Fibroblast of lung (primary cell): ENCODE measurements at places on chromosomes 13 and 19. TPM values are rescaled to one million over a fixed set of nuclear protein-coding genes. Genes with fewer than 3 reads are reported as not detected.

ZNF570 gene
- total RNA-seq = 11.7 and 13.4 TPM in 2 replicates

ZNF507 gene
- 11.3 and 12.1 TPM in 2 replicates for total RNA-seq

KIR2DL4 gene
- total RNA-seq = not detected in 2 replicates

ZNF667 gene
- total RNA-seq = 6.4 and 6.6 TPM in 2 replicates

GFY gene
- total RNA-seq = not detected in 2 replicates

ALKBH7 gene
- 26.5 and 28.9 TPM in 2 replicates for total RNA-seq

PABPC3 gene
- 0.17 and 0.26 TPM in 2 replicates for total RNA-seq

ADGRE3 gene
- not detected in 2 replicates for total RNA-seq

HPN gene
- total RNA-seq = 0.33 and 0.51 TPM in 2 replicates

GRCh38 chr19:49132974-49133609 is 13.7 kb downstream of the PPFIA3 start:
- no peak for DNase-seq

DNA sequence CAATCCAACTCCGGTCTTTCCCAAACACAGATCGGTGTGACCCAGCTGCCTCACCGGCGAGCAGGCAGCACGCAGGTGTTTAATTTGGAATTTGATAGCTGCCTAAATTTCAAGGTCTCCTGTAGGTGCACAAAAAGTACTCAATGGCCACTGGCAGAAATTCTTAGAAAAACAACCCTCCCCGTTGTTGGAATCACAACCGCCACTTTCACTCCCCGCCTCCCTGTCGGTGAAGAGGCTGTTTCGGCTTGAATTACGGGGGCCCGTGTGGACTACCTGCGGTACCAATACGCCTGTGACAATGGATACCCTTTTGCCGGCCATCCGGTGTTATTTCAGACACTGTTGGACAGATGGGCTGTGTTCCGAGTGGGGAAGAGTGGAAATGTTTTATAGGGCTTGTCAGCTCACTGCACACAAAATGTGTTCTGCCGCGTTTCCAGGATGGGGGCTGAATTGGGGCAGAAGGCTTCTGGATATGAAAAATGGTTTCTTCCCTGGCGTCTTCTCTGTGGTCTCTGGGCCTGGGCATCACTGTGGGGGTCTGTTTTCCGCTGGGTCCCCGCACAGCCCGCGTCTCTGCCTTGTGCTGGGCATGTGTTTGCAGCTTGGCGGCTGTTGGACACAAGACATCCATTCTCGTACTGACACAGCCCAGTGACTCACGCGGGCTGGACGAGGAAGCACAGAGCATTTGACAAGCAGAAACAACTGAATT is 45.4 kb downstream of the ZIC5 start:
- peak; percentile 34 for DNase-seq

DNA sequence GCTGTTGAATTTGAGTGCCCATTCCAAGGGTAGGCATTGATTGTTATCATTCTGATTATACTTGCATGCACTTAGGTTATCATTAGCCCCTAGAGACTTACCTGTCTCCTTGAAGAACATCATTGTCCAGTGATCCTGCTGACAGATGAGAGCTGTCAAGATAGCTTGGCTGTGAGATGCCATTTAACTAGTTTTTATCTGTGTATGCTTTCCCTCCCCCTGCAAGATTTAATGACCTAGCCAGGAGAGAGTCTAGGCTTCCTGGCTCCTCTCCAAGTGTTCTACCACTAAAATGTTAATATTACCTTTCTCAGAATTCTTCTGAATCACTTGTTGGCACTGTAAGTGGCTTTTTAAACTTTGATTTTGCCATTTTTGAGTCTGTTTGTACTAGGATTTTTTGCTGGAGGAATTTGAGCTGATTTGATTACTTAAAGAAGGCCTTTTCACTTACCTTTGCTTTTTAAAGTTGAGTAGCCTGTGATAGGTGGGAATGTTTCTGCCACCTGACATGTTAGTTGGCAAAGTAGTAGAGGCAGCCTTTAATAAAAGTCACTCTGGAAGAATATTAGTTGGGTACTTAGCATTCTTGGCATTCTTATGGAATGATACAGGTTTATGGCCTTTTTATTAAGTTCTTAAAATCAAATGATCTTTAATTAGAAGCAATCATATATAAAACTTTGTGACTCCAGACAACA is 41.1 kb downstream of the ARHGAP35 start:
- no peak for DNase-seq

DNA sequence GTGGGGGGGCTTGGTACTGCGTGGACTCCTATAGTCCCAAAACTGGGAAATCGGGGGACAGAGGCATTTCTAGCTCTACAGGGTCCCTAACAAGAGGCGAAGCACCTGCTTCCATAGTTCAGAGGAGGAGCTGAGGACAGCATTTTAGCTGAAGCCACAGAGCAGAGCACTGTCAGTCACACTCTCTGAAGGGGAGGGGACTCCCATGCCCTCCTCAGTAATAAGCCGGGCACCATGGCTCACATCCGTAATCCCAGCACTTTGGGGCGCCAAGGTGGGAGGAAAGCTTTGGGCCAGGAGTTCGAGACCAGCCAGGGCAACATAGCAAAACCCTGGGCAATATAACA is 3.8 kb downstream of the NPAS1 start:
- DNase-seq = no peak

DNA sequence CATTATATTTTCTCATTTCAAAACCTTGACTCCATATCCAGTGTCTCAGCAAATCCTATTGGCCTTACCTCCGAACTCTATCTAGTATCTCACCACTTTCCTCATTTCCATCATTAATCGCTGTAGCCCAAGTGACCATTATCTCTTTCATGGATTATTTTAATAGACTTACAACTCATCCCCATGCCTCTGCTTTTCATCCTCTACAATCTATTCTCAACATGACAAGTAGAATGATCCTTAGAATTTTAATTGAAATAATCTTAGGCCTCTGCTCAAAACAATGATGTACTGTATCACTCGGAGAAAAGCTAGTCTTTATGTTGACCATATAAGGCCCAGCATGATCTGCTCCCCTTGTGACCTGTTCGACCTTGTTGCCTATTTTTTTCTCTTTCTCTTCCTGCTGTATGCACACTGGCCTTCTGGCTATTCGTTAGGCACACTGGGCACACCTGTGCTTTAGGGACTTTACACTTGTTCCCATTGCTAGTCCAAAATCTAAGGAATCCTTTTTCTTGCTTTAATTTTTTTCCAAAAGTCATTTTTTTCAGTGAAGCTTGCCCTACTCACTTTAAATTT is 21.4 kb downstream of the DNAJC15 start:
- no peak for DNase-seq

DNA sequence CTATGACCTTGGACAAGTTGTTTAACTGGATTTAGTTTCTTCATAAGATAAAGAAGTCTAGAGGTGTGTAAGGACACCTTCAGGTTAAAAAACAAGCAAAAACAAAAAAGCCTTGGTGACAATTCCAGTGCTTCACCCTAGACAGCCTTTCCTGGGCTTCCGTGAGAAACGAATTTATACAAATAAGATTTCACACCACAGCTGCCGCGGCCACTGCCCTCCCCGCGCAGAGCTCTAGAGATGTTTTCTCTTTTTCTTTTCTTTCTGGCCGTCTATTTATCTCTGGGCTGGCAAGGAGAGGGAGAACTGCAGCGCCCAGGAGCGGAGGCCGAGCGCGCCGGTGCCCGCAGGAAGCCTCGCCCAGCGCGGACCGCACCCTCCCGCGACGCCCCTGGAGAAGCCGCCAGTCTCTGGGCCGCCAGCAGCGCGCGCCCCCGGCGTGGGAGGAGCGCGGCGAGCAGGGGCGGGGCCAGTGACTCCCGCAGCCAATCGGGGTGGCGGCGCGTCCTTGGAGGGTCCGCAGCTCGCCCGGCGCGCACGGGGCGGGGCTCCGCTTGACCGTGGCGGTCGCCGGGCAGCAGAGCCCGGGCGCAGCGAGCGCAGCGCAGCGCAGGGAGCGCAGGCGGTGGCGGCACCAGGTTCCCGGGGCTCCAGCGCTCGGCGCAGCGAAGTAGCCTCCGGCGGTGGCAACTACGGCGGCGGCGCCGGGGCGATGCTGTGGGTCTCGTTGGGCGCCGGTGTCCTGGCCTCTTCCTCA is 107.0 kb downstream of the RXFP2 start:
- DNase-seq = peak; percentile 74

DNA sequence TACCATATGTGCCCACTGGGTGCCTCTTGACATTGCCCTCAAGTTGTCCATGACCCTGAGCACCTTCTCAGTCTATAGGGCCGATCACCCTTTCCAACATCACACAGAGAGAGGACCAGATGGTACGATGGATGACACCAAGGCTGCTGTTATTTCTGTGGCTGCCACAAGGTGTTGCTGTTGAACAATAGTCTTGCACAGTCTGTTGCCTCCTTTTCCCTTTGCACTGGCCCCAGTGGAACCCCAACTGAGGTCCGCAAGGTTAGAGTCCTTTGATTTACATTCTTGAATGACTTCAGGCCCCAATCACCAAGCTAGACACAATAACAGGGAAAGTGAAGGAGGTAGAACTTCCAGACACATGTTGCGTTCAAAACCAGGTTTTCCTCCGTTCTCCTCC is 52.0 kb downstream of the TINCR start:
- no peak for DNase-seq

DNA sequence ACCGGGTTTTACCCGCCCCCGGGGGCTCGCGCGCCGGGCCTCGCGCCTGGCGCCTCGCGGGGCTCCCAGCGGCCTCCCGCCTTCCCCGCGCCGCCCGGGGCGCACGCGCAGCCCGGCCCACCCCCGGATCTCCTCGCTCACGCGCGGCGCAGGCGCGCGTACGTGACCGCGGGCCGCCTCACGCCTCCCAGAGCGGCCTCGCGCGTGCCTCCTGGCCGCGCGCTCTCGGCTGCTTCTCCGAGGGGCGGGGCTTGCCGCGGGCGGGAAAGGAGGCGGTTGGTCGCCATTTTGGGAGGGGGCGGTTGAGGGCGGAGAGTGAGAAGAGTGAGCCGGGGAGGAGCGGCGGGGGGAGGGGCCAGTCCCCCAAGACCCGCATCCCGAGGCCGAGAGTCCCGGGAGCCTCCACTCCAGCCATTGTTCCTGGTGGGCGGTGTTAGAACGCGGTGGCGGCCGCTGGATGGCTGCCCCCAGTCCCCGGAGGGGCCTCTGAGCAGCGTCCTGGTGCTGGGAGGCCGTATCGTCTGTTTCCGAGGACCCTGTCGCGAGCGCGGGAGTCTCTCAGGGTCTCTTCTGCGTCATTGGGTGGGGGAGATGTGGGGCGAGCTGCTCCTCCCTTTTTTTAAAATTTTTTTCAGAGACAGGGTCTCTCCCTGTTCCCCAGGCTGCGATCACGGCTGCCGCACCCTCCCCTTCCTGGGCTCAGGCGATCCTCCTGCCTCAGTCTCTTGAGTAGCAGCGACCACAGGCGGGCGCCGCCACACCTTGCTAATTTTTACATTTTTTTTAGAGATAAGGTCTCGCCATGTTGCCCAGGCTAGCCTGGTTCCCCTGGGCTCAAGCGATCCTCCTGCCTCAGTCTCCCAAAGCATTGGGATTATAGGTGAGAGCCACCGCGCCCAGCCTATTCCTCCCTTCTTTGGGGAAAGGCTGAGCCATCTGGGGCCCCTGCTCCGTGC is at the start of gene ZNF541:
TSS of gene ZNF541 (minus strand) at position 78 of the 956 bp plus-strand sequence. CDS start 17,292 bp downstream, outside the sequence.
- peak; percentile 42 for DNase-seq

- DNase-seq = peak; percentile 16
These were observed 673 bp downstream of the CTU1 start for GRCh38 chr19:51107406-51108065.

GRCh38 chr13:51971520-51972426 is 39.5 kb downstream of the ATP7B start:
- DNase-seq = no peak

GRCh38 chr13:74891610-74892009 is 590.4 kb downstream of the TBC1D4 start:
- peak; percentile 58 for DNase-seq

DNA sequence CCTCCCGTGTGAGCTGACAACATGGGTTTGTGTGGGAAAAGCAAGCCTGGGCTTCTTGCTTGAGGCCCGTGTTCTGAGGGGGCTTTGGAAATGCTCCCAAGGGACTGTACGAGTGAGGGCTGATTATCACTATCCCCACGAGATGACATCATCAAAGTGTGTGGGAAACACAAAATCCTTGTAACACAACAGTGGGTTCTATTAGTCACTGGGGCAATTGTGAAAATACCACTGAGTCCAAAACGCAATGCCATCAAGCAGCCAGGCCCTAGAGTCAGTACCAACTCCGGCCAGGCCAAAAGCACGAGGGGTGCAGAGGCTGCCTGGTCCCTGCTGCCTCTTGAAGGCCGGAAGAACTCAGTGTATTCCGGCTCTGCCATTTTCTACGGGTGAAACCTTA is 29.6 kb downstream of the CAPS start:
- DNase-seq = peak; percentile 65

GRCh38 chr13:31909864-31910551 is 121.6 kb upstream of the FRY start:
- DNase-seq = peak; percentile 80

DNA sequence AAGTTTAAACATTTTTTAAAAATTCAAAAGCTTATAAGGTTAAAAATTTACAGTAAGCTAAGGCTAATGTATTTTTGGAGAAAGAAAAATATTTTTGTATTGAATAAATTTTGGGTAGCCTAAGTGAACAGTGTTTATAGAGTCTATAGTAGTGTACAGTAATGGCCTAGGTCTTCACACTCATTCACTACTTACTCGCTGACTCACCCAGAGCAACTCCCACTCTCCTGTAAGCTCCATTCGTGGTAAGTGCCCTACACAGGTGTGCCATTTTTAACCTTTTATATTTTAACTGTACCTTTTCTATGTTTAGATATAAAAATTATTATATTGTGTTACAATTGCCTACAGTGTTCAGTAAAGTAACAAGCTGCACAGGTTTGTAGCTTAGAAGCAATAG is 96.6 kb upstream of the FREM2 start:
- no peak for DNase-seq
